Stimulated activated CD8-positive, alpha-beta memory T cell treated with anti-CD3 and anti-CD28 coated beads, Interleukin-4, amount 100 ng/mL, for 1 hour (primary cell): ENCODE measurements at places on chromosomes 13 and 19.

DNA sequence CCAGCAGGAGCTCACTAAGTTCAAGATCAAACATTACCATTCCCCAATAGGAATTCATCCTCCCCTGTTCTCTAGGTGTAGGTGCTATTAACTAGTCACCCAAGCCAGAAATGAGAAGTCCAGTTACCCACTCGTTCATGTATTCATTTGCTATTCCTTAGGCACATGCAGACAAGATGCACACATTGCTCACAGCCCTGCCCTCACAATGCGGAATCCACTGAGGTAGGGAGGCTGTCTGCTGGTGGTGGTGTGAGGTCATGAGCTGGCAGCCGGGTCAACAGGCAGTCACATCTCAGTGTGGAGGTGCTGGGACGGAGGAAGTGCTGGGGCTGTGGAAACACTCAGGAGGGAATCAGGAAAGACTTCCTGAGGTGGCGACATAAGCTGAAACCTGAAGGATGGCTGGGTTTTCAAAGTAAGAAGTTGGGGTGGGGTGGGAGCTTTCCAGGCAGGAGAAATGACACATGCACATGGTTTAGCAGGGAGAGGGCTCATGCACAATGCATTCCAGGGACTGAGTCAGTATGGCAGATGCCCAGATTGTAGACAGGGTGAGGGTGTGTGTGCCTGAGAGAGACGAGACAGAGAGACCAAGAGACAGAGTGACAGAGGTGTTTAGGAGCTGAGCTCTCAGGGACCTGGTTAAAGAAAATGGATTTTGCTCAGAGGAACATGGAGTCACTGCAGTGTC lies 117.6 kb downstream of the USP12 start:
- DNase-seq, result no peak

GRCh38 chr19:46124638-46125115 lies at the start of gene IGFL3:
Gene IGFL3, minus strand, starts transcription at chr19:46124688. Its CDS starts 39 bp downstream, at chr19:46124649.
- no peak for DNase-seq

DNA sequence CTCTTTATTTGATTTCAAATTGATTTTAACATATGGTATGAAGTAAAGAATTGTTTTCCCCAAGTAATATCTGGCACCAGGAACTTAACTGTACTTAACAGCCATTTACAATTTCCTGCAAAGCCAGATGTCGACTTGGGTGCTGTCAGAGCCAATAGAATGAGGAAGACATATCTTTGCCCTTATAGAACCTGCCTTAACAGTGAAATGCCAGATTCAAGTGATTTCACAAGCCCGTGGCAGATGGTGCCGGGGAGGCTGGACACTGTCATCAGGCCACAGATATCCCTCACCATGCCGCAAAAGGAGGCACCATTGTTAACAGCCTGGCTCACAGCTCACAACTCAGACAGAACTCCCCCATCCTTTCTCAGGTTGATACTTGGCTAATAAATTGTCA lies 48.7 kb downstream of the ESD start:
- DNase-seq, result no peak

- no peak for DNase-seq
Measured at GRCh38 chr13:49610176-49610575, 18.1 kb upstream of the ARL11 start.

GRCh38 chr13:44013758-44014291 lies 134.1 kb downstream of the LACC1 start:
- no peak for DNase-seq

DNA sequence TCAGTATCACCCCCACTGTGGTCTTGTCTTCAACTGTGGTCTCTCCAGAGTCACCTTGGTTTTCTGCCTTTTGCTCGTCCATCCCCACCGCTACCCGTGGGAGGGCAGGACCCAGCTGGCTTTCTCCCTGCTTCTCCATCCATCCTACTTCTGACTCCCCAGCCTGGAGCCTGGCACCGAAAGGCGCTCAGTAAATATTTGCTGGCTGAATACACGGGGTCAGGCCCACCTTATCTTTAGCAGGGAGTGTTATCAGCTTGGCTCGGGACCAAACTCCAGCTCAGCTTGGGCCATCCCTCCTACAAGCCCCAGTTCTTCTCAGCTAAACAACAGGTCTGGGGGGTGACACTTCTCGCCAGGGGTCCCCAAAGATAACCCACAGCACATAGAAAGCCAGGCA lies 62.0 kb upstream of the KLF2 start:
- DNase-seq, result no peak

DNA sequence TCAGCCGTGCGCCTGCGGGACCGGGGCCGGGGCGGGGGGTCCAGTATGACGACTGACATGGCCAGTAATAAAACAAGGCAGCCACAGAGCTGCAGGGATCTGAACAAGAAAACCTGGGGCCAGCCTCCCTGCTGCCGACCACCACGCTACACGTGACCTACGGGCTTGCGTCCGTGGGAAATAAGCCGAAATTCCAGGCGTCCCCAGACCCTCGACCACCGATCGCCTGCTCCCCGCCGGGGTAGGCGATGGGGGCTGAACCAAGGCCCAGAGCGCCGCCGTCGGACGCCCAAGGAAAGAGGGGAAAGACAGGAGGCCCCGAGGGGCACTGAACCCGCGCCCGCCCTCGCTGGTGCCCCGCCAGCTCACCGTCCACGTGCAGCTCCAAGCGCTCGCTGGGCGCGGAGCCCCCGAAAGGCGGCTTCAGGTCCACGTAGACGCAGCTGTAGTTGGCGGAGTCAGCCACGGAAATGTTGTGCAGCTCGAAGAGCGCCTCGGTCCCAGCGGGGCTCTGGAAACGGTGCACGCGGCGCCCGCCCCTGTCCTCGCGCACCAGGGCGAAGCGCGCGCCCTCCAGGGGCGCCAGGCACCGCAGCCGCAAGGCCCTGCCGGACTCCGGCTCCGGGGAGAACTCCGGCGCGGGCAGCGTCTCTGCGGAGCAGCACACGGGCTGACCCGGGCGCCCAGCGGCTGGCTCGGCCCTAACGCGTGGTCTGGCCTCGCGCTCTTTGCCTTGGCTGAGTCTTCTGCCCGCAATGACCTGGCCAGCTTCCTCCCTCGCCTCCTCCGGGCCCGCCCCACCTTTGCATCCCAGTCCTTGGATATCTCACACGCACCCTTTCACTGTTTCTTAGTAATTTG lies 3.1 kb downstream of the A1BG start:
- no peak for DNase-seq

DNA sequence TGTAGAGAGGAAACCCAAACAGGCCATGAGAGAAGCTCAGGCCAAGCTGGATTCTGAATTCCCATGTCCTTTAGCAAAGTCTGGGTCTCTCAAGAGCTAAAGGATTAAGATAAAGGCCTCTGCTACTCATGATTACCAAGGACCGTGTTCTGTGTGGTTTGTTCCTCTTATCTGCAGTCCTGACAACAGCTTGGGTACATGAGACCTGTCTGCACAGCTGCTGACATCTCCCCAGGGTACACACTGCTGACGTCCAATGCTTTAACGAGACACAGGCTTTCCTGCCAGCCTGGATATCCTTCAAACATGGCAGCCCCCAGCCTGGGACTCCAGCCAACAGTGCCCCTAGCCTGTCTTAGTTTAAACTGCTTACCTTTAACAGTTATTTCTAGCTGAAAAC lies 211.0 kb downstream of the SLC7A1 start:
- no peak for DNase-seq

- DNase-seq, result no peak
Measured at GRCh38 chr19:41808663-41809566, 12.5 kb downstream of the CEACAM3 start.

DNA sequence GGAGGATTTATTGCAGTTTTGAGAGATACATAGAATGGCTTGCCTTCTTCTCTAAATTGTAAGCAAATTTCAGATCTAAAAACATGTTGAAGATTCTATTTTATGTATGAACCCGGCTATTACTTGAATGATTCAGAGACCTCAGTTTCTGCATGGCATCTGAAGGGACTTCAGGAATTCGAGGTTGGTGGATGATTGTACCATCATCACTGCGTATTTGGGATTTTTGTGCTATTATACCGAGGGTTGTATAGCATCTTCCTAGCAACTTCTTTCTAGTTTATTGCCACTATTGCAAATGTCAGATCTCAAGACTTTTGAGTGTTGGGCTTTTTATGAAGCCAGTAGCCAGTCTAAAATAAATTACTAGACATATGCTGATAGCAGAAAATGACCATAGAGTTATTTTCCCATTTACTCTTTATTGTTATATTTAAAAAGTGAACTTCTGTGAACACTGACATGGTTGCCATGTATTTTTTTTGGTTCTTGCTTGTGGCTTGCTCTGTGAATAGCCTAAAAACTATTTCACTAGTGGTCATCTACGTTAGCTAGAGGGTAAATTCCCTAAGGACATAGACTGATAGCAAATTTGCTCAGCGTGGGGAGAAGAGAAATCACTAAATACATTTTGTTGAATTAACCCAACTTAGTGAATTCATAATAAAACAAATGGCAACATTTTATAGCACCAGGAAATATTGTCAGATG lies 70.6 kb upstream of the KLF12 start:
- no peak for DNase-seq

DNA sequence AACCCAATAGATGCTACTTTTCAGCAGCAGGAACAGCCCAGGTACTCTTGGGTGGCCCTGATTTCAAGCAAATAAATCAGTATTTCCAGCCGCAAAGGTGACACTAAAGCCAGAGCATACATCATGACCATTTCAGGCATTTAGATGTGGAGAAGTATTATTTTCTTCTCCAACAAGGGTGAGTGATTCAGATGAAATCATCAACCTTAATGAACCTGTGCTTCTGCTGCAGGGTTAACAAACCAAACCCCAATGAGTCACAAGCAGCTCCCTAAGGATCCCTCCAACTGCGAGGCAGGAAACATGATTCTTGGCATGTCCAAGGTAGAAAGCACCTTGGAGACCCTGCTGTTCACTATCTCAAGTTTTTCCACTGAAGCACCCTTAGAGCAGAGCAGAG lies 32.7 kb downstream of the MBNL2 start:
- no peak for DNase-seq

DNA sequence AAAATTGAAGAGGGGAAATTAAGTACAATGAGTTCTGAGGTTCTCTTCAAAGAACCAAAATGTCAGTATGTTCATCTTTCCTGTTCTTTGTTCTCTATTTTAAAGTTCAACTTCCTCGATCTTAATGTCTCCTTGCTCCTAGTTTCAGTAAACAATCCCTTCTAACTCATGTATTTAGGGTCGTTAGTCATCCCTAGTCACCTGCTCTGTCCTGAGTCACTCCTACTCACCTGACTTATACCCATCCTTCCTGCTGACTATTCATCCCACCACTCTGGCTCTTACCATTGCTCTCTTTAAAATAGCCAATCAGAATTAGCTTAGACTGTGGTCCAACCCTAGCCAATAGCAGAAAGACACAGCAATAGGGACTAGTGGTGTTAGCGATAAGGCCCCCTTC lies 24.3 kb downstream of the ZNF90 start:
- DNase-seq, result no peak
